AML-193 (cell line): ENCODE measurements at places on chromosomes 5 and 9.

DNA sequence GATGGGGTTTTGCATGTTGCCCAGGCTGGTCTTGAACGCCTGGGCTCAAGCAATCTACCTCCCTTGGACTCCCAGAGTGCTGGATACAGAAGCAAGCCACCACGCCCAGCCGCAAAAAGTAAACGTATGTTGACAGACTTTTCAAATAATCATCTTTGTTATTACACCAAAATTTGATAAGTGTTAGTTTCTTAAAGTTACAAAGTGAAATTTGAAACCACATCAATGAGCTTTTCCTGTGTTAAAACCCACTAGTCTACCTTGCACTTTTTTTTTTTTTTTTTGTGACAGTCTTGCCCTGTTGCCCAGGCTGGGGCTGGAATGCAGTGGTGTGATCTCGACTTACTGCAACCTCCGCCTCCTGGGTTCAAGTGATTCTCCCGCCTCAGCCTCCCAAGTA, 29.9 kb downstream of the SPACA9 start:
- DNase-seq, result no peak

GRCh38 chr5:150461231-150461630, 11.7 kb upstream of the RPS14 start:
- DNase-seq, result peak; percentile 32

DNA sequence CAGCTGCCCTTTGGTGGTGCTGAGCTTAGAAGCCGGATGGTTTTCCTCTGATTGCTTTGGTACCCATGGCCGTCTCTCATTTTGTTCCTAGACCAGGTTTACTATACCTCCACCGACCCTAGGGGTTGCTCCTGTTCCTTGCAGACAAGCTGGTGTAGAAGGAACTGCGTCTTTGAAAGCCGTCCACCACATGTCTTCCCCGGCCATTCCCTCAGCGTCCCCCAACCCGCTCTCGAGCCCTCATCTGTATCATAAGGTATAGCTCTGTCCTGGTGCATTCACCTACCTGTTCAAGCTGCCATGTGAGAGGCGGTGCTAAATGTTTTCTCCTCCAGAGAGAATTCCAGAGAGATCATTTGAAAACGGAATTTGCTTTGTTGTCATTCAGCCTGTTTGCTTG, 39.5 kb downstream of the TENT4A start:
- no peak for DNase-seq

- DNase-seq, result no peak
Measured at GRCh38 chr5:117424559-117424958, 849.9 kb upstream of the SEMA6A start.

DNA sequence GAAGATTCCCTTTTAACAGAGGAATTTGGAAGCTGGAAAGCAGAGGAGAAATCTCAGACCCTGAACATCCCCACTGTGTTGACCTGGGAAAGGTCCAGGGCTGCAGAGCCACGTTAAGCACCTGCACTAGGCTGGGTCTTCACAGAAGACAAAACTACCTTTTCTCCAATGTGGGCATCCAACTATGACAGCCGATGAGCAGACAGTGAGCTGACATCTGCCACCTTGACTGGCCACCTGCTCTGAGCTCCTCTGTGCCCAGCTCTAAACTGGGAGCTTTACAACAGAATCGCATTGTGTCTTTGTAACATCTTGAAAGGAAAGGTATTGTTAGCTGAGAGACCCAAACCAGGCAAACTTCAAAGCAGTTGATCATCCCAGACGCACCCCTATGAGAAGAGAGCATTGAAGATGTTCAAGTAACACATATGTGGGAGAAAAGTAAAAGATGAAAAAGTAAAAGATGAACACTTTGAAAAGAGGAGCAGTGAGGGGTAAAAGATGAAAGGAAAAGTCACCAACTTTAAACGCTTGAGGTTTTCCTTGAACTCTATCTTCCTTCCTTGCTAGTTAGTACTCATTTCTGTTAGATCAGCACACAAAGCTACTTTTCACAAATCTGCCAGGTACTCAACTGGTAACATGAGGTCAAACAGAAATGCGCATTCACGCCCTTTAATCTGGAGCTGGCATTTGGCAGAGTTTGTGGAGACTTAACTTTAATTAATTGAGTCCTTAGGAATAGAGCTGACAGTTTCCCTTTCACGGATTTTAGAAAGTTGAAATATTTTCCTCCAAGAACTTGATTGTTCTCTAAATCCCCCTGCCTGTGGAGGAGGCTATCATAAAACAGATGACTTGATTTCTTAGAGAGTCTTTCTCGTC, 53.2 kb upstream of the CTXN3 start:
- no peak for DNase-seq

DNA sequence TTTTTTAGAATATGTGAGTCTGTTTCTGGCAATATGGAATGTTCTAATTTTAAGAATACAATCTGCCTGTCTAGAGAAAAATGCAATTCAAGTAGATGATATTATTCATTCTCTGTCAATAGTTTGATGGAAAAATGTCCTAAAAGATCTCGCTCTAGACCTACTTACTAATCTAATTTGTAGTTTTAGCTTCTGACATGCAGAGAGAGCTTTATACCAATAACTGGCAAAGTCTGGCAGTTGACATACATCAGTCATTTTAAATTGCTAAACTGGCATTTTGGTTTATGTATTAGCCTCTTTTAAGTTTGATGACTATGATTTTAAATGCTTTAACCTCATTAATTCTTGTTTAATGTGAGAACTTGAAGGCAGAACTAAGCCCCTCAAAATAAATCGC, 355.0 kb upstream of the CDH10 start:
- DNase-seq, result no peak

GRCh38 chr5:138661991-138662434, 86.8 kb upstream of the HSPA9 start:
- no peak for DNase-seq

DNA sequence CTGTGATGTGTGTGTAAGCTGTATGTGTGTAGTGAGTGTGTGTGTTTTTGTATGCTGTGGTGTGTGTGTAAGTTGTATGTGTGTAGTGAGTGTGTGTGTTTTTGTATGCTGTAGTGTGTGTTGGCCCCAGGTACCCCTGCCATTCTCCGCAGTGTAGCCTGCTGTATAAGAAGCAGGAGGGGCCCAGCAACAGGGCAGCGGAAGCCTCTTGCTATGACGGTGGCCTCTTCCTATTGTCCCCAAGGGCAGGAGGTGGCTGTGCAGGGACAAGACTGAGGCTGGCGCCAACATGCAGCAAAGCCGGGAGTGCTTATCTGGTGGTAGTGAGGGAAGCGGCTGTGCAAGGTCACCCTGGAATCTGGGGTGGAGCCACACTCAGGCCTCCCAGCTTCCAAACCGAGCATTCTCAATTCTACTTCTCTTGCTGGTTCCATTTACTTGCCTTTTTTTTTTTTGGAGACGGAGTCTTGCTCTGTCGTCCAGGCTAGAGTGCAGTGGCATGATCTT, 5.1 kb downstream of the SPAAR start:
- no peak for DNase-seq

GRCh38 chr9:31519826-31520225, 864.6 kb upstream of the ACO1 start:
- DNase-seq, result no peak

GRCh38 chr5:148909766-148910165, 83.4 kb downstream of the ADRB2 start:
- DNase-seq, result no peak

- DNase-seq, result no peak
Measured at GRCh38 chr5:34045996-34046395, 3.0 kb upstream of the C1QTNF3 start.

- no peak for DNase-seq
Measured at GRCh38 chr5:28770307-28770706, 1731.9 kb upstream of the CDH9 start.
